ENCODE measurements at places on chromosomes 6 and 20.

GRCh38 chr6:150072201-150072600 is 3.3 kb upstream of the ULBP3 start:
- peak; percentile 92 for DNase-seq

DNA sequence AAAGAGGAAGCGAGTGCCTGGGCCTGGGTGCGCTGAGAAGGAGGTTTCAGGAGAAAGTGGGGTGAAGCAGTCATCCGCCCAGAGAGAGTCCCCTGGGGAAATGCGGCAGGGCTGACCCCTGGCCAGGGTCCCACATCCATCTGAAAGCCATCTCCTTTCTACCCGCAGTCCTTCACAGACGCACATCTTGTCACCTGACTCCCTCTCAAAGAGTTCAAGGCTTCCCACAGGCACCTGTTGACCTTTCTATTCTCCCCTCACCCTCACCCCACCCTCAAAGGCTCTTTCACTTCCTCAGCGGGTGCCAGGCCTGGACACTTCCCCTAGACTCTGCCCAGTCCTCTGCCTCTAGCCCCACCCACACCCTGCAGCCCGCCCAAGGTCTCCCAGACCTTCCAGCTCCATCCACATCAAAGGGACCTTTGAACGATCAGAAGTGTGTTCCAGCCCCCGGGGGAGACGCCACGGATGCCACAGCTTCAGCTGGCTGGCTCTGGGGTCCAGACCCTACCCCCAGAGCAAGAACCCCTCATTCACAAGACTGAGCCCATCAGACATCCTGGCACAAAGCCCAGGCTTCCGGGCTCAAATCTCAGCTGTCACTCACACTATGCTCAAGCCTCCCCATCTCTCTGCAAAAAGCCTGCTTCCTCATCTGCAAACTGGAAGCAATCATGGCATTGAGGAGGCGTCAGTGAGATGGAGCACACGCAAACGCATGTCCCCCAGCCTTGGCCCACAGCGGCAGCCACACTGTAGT is 2.1 kb downstream of the CTSZ start:
- no peak for DNase-seq

GRCh38 chr6:147170269-147170668 is 33.9 kb upstream of the STXBP5 start:
- no peak for DNase-seq

DNA sequence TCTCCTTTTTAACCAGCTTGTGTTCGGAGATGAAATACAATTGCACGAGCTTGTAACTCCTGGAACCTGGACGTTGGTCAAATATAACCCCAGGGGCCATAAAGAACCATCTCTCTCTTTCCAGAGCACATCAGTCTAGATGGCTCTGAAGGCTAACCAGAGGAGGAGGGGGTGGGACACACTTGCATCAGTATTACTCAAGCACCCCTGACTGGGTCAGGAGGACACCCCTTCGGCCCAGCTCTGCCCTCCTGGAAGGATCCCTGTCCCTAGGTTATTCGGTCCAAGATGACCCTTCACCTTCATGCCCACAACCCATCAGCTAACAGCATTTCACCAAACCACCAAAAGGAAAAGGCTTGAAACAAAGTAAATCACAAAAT is 67.1 kb downstream of the FYN start:
- DNase-seq: no peak

DNA sequence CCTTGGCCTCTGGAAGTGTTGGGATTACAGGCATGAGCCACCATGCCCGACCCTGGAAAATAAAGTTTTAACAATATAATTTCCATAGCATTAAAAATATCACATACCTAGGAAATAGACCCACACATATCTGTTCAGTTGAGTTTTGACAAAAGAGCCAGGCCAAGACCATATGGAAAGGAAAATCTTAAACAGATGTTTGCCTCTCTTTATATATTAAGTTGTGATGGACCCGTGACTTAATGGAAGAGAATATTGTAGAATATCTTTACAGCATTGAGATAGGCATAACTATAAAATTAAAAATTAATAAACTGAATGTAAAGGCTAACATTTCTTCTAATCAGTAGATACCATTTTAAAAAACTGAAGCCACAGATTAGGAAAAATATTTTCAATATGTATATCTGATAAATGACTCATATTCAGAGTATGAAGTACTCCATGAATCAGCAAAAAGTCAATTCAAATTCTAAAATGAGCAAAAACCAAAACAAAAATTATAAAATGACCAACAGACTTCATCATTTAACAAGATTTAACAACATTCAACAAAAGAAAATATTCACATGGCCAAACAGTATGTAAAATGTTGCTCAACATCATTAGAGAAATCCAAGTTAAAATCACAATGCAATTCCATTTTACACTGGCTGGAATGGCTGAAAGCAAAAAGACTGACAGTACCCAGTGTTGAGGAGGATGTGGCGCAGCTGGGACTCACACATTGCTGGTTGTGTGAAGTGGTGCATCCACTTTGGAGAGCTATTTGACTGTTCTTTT is 43.3 kb downstream of the GTF2H5 start:
- no peak for DNase-seq

- DNase-seq: no peak
These were observed 94.7 kb upstream of the FLRT3 start for GRCh38 chr20:14432085-14432484.

- DNase-seq: no peak
These were observed at the start of gene WFDC10B for GRCh38 chr20:45704969-45705637. TSS of gene WFDC10B (minus strand) at chr20:45705019. CDS start at chr20:45685992, 19,027 bp downstream.

GRCh38 chr6:340991-341827 is 48.9 kb downstream of the DUSP22 start:
- DNase-seq: no peak

GRCh38 chr6:145963216-145964068 is 716 bp downstream of the SHPRH start:
- DNase-seq: peak; percentile 5

Data from Calu3 (cell line).